ENCODE measurements at places on chromosomes 5 and 9. TPM values are rescaled to one million over a fixed set of nuclear protein-coding genes. Genes with fewer than 3 reads are reported as not detected.

Gene NSMF
- 15.0 TPM for polyA plus RNA-seq

Gene GRXCR2
- polyA plus RNA-seq: not detected

Gene TNFSF15
- polyA plus RNA-seq: 0.76 TPM

Gene ENTREP1
- 0.03 TPM for polyA plus RNA-seq

Gene SMC5
- 21.6 TPM for polyA plus RNA-seq

Gene NOTCH1
- 0.98 TPM for polyA plus RNA-seq

Gene C8G
- polyA plus RNA-seq: 0.40 TPM

Gene SAXO1
- polyA plus RNA-seq: not detected

DNA sequence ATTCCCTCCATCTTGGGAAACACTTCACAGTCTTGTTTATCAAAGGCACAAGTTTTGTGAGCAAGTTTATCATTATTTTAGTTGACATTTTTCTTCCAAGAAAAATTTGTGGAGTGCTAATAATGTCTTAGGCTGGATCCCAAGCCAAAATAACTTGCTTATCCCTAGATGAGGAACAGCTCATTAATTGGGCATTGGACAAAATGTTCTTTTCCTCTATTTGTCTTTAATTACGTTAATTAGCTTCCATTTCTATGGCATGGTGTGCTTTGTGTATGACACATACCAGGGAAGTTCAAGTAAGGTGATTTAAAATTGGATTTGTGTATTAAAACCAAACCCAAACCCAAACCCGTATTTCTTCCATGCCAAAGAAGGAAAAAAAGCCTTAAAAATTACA is 379.5 kb downstream of the SH3GL2 start:
- H3K4me3 ChIP-seq: no peak overlapping the region
- H3K27me3 ChIP-seq: no peaks in the 10 kb centered on the region
- no peak for DNase-seq
- no peaks in the 10 kb centered on the region for H3K4me1 ChIP-seq

GRCh38 chr9:125467116-125467740 is 205.6 kb downstream of the GAPVD1 start:
- no peaks in the 10 kb centered on the region for H3K36me3 ChIP-seq
- no peak overlapping the region for H3K27ac ChIP-seq
- DNase-seq: no peak

GRCh38 chr5:15615859-15616258 is 115.9 kb downstream of the FBXL7 start:
- peak; percentile 60 for DNase-seq
- no peaks in the 10 kb centered on the region for H3K36me3 ChIP-seq
- peaks cover 3% of the 10 kb centered on the region for H3K4me1 ChIP-seq
- H3K27ac ChIP-seq: no peak overlapping the region

GRCh38 chr9:76580188-76580587 is 121.2 kb downstream of the GCNT1 start:
- H3K4me1 ChIP-seq: no peaks in the 10 kb centered on the region
- no peak for DNase-seq
- H3K27me3 ChIP-seq: no peaks in the 10 kb centered on the region
- no peaks in the 10 kb centered on the region for H3K36me3 ChIP-seq

DNA sequence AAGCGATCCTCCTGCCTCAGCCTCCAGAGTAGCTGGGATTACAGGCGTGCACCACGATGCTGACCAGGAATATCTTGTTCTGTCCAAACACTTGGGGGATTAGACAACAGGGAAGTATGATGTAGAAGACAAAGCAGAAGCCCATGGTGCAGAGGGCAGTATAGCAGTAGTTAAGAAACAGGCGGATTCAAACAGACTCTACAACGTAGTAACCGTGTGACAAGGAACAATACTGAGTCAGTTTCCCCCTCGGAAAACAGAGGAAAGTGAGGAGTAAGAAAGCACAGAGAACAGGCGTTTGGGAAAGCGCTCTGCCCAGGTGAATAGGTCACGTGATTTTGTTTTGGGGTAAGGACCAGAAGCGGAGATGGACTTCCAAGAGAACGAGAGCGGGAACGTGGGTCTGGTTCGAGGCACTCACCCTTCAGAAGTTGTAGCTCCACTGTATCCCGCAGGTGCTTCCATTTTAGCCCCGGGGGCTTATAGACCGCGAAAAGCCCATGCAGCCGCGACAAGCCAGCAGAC is 306 bp downstream of the TRUB2 start:
- no peak for DNase-seq
- no peaks in the 10 kb centered on the region for H3K27me3 ChIP-seq
- H3K36me3 ChIP-seq: peaks cover 10% of the 10 kb centered on the region
- peaks cover 9% of the 10 kb centered on the region for H3K4me1 ChIP-seq

GRCh38 chr5:138338411-138339090 is 485 bp downstream of the FAM53C start:
- peaks cover 3% of the 10 kb centered on the region for H3K36me3 ChIP-seq
- H3K4me3 ChIP-seq: peak overlapping the region; percentile 75
- DNase-seq: no peak
- peak overlapping the region; percentile 100 for H3K27ac ChIP-seq

DNA sequence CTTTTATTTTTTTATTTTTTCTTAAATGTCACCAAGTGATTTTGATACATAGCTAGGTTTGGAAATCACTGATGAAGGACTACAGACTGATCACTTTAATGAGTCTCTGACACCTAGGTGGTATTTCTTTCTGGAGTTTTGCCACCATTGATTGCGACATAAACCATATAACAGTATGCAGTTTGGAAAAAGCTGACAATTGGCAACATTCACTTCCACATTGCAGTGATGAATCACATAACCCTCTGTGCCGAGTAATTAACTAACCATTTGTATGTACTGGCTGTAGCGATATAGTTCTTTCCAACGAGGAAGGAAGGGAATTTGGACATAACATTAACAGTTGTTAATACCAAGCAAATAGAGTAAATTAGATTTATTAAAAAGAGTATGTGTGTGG is 222.9 kb upstream of the EFNA5 start:
- no peaks in the 10 kb centered on the region for H3K36me3 ChIP-seq
- no peak overlapping the region for H3K27ac ChIP-seq
- no peaks in the 10 kb centered on the region for H3K4me1 ChIP-seq
- no peak overlapping the region for H3K4me3 ChIP-seq

- H3K27ac ChIP-seq: no peak overlapping the region
- no peaks in the 10 kb centered on the region for H3K36me3 ChIP-seq
- no peak for DNase-seq
- H3K4me1 ChIP-seq: no peaks in the 10 kb centered on the region
- no peaks in the 10 kb centered on the region for H3K27me3 ChIP-seq
Measured at GRCh38 chr9:92392690-92393089, 11.7 kb downstream of the OGN start.

DNA sequence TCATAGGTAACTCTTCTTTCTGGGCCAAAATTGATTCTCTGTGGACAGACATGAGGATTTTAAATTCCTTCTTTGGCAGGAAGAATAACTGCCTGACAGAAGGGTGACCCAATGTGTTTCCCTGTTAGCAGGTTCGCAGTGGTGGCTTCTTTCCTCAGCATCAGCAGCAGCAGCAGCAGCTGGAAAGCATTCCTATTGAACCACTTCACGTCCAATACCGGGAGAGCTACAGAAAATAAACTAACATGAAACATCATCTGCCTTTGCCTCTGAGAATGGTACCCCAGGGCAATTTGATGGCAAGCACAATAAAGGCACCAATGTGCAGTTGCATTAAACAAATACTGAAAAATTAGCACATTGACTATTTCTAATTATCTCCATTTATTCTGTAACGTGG is 214.5 kb downstream of the TMEM167A start:
- H3K27ac ChIP-seq: no peak overlapping the region
- H3K4me3 ChIP-seq: no peak overlapping the region
- no peak for DNase-seq

DNA sequence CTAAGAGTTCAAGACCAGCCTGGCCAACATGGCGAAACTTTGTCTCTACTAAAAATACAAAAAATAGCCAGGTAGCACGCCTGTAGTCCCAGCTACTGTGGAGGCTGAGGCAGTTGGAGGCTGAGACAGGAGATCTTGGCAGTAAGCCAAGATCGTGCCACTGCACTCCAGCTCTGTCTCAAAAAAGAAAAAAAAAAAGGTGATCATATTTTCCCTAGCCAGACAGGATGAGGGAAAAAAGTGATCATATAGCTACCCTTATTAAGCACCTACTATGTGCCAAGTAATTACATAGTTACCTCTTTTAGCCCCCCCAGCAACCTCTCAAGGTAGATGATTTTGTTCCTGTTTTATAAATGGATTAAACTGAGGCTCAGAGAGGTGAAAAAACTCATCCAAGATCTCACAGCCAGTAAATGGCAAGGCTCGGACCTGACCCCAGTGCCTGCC is 18.1 kb upstream of the RPL26L1 start:
- H3K36me3 ChIP-seq: peaks cover 10% of the 10 kb centered on the region
- no peaks in the 10 kb centered on the region for H3K27me3 ChIP-seq
- no peak overlapping the region for H3K4me3 ChIP-seq

DNA sequence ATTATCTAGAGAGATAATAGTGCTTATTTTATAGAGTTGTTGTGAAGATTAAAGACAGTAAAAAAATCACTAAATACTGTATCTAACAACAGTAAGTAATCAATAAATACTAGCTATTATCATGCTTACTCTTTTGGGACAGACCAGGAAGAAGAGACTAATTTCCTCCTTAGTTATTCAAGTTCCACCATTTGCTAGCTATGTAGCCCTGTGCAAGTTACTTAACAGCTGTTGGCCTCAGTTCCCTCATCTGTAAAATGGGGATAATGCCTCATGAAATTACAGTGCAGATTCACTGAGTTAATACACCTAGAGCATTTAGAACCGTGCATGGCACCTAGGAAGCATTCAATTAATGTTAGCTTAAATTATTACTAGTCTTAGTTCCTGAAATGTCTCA is 2.6 kb downstream of the RBM18 start:
- no peak for DNase-seq
- peaks cover 8% of the 10 kb centered on the region for H3K4me1 ChIP-seq
- no peak overlapping the region for H3K4me3 ChIP-seq
- H3K36me3 ChIP-seq: peaks cover 2% of the 10 kb centered on the region

DNA sequence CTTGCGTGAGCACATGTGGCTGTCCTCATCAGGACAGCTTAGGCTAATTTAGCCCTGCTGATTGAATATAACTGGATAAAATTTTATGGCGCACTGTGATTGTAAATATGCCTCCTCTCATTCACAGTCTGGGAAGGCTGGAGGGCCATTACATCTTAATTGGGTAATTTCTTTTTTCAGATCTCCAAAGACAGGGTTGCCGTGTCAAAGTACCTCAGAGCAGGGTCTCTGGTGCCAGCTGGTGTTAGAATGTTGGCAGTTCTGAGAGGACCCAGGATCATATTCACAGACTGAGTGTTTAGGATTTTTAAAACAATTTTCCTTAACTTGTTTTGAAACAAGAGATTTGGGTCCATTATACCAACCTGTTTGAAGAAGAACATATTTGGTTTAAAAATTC is 455.7 kb upstream of the TLE4 start:
- no peak overlapping the region for H3K4me3 ChIP-seq
- H3K36me3 ChIP-seq: no peaks in the 10 kb centered on the region
- no peak for DNase-seq
- no peaks in the 10 kb centered on the region for H3K27me3 ChIP-seq
- H3K27ac ChIP-seq: no peak overlapping the region

DNA sequence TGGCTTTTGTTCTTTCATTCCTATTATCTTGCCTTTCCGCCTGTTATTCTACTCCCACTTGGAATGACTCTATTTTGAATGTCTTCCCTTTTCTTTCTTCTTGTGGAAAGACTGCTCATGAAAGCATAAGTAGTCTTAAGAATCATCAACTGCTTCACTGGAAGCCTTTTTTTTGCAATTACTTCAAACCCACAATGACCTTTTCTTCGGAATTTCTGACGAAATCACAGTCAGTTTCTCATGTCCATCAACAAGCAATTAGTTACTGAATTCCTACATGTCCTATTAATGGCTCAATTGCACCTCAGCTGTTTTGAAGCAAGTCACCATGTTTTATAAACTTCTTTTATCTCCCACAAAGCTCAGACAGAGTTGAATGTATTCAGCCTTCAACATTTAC is 196.2 kb downstream of the TARS1 start:
- H3K4me3 ChIP-seq: no peak overlapping the region
- no peaks in the 10 kb centered on the region for H3K27me3 ChIP-seq
- no peaks in the 10 kb centered on the region for H3K4me1 ChIP-seq
- peak; percentile 32 for DNase-seq
- no peak overlapping the region for H3K27ac ChIP-seq
- H3K36me3 ChIP-seq: peaks cover 3% of the 10 kb centered on the region

DNA sequence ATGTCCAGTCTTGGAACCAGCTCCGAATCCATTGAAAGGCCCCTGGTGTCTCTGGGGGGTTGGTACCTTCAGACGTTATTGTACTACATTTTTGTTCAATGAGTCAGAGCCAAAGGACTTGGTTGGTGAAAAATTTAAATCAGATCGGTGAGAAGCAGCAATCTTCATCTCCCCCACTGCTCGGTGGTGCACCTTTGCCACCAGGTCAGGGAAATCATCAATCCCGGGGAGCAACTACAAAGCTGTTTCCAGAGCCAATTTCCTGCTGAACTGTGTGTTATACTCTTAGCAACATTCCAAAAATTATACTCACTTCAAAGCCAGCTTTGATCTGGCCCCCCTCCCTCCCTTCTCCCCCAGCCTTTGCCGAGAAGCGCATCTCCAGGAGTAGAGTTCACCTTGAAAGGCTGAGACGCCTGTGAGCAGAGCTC is 375.2 kb upstream of the WWC1 start:
- no peaks in the 10 kb centered on the region for H3K27me3 ChIP-seq

DNA sequence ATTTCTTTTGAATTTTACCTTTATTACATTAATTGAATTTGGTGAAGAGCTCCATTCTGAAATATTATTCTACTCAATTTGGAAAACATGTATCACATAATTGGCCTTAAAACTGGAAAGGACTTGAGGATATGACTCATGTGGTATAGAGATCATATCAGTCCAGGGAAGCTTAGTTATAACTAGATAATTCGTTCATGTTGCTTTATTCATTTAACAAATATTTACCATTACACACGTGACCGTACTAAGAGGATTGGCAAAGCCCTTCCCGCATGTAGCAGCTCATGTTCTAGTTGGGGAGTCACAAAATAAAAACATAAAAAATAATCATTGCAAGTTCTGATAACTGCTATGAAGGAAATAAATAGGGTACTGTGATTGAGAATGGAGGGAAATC is 1816.5 kb downstream of the MAT2B start:
- no peaks in the 10 kb centered on the region for H3K4me1 ChIP-seq
- H3K4me3 ChIP-seq: no peak overlapping the region
- no peaks in the 10 kb centered on the region for H3K36me3 ChIP-seq

All from fibroblast of lung (primary cell).